ENCODE measurements at places on chromosomes 3 and 15. TPM values are rescaled to one million over a fixed set of nuclear protein-coding genes. Genes with fewer than 3 reads are reported as not detected.

- DNase-seq = no peak
These were observed 1132.5 kb downstream of the TUSC7 start for GRCh38 chr3:117842086-117842485.

Gene RETNLB
- not detected for total RNA-seq

GRCh38 chr15:101152914-101153313 is 98.9 kb downstream of the CHSY1 start:
- DNase-seq = no peak

DNA sequence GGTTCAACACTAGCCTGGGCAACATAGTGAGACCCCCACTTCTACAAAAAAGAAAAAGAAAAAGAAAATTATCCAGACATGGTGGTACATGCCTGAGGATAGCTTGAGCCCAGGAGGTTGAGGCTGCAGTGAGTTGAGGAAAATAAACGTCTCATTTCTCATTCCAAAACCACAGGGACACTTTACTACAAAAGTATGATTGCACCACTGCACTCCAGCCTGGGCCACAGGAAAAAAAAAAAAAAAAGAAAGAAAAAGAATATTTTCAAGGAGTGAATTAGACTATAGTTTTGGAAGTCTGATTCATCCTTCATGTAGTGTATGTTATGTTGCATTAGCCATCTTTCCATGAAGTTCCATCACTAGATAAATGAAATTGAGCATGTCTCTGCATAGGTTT is 149.5 kb upstream of the THBS1 start:
- no peak for DNase-seq

Gene TRPM1
- under 0.01 TPM for total RNA-seq

DNA sequence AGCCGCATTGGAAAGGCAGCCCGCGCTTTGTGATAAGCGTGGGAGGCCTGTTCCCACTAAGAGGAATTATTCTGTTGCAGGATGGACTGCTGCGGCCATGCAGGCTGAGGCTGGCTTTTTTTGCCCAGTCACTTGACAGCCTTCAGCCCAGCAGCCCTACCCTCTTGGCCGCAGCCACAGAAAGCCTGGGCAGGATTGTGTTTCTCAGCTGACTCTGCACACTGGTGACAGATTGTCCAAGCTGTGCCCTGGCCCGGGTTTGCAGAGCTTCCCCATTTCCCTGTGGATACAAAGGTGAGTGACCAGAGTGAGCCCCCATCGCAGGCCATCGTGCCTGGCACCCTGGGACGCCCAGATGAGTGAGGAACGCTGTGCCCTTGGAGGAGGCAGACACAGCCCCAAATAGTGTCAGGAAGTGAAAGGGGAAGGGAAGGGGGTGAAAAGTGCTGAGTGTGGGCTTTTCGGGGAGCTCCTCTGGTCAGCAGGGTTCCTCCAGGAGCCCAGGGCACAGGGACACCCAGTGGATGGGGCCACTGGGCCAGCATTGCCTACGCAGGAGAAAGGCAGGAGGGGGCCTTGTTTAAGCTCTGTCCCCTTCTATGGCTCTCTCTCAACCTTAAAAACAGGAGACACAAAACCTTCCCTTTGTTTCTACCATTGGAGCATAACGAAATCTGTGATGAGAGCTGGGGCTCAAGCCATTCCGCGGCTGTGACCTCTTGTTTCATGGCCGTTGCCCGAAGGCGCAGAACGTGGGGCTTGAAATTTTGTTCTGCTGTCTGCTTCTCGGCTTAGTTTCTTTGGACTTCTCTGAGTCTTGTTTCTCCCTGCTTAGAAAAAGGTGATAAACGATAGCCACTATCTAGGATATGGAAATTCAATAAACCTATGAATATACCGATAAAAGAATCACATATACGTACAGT is 91.5 kb upstream of the MEF2A start:
- no peak for DNase-seq

- DNase-seq = no peak
These were observed 39.8 kb upstream of the SPRED1 start for GRCh38 chr15:38212729-38213351.

DNA sequence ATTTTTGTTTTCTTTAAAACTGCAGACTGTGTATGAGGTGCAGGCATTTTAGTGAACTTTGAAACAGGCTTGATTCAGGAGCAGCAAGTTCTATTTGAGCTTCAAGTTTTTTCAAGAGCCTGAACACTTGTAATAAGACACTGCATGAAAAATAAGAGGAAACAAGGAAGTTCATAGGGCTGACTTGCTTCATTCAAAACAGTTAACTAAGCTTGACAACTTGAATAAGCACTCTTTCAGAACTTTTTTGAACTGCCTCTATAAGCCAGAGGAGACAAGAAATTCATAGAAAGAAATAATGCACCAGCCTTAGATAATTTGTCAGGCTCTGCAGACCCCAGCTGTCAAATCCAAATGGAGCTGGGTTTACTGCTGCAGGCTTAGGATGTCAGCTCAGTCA is 130.2 kb downstream of the SSR3 start:
- DNase-seq = no peak

Gene SI
- total RNA-seq = not detected

DNA sequence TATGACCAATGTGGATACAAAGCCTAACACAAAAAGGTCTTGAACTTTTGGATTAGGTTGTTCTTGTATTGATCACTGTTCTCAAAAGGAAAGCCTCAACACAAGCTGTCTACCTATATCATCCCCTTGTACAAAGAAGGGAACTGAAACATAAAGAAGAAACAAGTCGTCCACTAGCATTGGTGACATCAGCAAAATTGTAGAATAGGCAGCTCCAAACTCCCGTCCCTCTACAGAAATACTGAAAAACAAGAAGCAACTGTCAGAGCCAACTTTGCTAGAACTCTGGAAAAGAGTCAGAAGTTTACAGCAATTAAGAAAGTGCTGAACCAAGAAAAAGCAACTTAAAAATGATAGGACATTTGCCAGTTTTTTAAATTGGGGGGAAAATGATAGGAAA is 7.5 kb upstream of the NR1I2 start:
- no peak for DNase-seq

- no peak for DNase-seq
These were observed 4.2 kb downstream of the SLC4A7 start for GRCh38 chr3:27479806-27480543.

DNA sequence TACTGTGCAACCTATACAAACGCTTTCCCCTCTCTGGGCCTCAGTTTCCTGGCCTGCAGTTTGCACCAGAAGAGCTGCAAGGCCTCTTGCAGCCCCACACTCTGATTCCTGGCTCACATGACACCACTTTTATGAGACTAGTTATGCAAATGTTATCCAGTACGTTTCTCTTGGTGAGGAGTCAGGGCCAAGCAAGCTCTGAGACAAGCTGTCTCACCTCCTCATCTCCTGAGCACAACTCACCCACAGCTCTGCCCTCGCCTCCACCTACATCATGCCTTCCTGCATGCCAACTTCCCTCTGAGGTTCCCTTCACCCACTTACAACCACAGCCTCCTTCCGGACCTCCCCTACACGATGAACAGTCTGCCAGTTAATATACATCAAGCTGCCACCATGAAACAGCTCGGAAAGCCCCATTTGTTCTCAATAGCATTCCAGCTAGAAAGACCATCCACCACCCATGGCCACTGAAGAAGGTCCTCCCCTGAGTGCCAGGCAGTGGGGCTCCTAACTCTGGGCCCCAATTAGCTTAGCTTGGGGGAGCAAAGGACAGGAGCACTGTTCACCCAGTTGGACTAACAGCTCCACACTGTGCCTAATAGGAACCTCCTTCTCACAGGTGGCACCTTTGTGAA is 25.0 kb downstream of the CRYGS start:
- DNase-seq = no peak

Gene TMIE
- 1.3 TPM for total RNA-seq

GRCh38 chr3:154602241-154602640 is 172.3 kb upstream of the GPR149 start:
- DNase-seq = no peak

DNA sequence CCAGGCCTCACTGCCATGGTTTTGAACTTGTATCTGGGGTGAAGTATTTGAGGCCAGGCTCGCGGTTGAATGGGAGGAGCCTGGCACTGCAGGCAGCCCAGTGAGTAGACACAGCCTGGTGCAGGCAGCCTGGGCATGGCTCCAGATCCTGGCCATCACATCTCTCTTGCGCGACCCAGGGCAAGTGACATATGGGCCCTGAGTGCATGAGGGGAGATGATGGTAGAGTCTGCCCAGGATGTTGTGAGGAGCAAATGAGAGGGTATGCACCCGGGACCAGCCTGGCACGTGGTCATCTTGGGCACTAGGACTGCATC is 103.5 kb downstream of the TBC1D2B start:
- no peak for DNase-seq

Gene CFAP100
- total RNA-seq = not detected

Gene ASB14
- total RNA-seq = not detected

DNA sequence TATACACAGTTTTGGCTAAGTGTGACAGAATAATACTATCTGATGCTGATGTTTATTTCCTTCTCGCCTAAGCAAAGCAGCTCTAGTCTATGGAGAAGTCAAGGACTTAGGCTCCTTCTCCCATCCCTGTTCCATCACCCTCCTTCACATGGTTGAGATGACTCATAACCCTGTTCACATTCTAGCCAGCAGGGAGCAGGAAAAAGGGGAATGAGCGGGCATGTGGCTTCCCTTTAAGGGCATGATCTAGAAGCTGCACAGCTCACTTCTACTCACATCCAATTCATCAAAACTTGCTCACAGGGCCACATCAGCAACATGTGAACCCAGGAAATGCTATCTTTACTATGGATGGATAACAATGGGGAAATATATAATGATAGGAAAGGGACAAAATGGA is 40.9 kb downstream of the CBLB start:
- peak; percentile 89 for DNase-seq

Gene LYZL4
- not detected for total RNA-seq

DNA sequence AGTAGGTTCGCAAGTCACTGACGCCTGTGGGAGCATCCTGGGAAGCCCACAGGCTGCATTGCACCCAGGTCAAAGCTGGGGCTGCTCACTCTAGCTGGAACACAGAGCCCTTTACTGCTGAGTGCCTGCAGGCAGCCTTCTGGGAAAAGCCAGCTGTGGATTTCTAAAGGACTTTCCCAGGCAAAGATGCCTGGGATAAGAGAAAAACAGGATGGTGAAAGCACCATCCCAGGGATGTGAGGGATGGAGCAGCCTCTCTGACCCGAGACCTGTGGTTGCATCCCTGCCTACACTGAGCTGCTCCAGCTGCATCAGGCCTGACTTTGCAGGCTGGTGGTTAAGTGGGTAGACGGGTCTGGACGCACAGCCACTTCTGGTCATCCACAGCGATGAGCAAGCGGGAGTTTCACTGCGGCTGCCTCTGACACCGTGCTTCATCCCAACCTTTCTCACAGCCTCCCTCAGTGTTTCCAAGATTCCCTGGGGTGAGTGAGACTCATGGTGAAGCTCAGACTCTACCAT is 52.5 kb upstream of the AMOTL2 start:
- peak; percentile 12 for DNase-seq

DNA sequence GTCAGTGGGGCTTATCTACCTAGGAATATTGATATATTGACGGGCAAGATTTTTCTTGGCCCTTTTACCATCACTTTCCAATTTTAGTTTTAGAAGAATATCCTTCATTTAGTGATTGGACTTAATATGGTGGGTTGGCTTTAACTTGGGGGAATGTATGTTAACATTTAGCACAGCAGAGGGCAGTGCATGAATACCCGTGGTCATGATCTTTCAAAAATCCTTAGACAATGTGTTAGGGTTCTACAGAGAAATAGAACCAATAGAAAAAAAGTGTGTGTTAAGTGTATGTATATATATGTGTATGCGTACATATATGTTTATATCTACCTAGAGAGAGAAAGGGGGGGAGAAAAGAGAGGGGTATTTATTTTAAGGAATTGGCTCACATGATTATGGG is 36.9 kb downstream of the GPR171 start:
- peak; percentile 8 for DNase-seq

All from bronchial epithelial cell (primary cell).